ENCODE measurements at places on chromosomes 13 and 19.

DNA sequence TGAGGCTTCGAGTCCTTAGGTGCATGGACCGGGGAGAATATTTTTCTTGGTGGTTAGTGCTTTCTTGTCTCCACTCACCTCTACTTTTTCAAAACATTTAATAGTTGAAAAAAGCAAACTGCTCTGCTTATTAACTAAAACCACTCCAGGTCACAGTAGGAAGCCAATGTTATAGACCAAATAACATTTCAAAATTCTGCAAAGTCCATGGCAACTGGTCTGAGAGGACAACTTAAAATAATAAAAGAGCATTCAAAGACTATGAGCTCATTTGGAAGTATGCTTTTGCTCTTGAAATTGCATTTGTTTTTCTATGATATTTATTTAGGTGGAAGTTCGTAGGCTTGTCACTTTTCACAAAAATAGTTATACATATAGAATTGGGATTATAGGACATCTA lies 483.0 kb downstream of the DCT start:
- H3K27ac ChIP-seq = no peak overlapping the region
- no peak for DNase-seq
- H3K36me3 ChIP-seq = no peaks in the 10 kb centered on the region

GRCh38 chr13:21579754-21580316 lies 24.1 kb downstream of the MICU2 start:
- peaks cover 23% of the 10 kb centered on the region for H3K4me1 ChIP-seq
- no peak overlapping the region for H3K4me3 ChIP-seq
- no peaks in the 10 kb centered on the region for H3K36me3 ChIP-seq
- no peak for DNase-seq
- H3K27me3 ChIP-seq = no peaks in the 10 kb centered on the region

DNA sequence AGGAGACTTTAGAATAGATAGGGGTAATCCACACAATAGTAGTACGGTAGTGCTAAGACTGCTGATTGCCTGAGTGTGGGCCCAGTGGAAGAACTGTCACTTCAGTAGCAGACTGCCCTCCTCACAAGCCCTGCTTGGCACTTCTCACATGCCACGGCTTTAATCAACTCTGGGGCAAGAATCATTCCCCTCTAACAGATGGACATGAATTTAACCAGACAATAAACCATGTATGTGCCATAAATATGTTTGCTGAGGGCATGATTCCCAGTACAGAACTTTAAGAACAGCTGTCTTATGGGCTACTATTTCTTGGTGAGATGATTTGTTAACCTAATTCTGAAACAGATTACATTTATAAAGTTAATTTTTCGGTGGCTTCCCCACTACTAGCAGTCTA lies 22.0 kb downstream of the DPY19L3 start:
- no peaks in the 10 kb centered on the region for H3K4me1 ChIP-seq
- H3K27ac ChIP-seq = no peak overlapping the region
- H3K36me3 ChIP-seq = no peaks in the 10 kb centered on the region
- H3K4me3 ChIP-seq = no peak overlapping the region
- DNase-seq = no peak

- H3K36me3 ChIP-seq = no peaks in the 10 kb centered on the region
- no peak overlapping the region for H3K27ac ChIP-seq
- H3K4me1 ChIP-seq = no peaks in the 10 kb centered on the region
- DNase-seq = no peak
Measured at GRCh38 chr13:99126821-99127220, 73.8 kb upstream of the UBAC2 start.

GRCh38 chr19:24081056-24081455 lies 5.9 kb upstream of the ZNF254 start:
- H3K4me3 ChIP-seq = no peak overlapping the region
- H3K4me1 ChIP-seq = no peaks in the 10 kb centered on the region
- no peak overlapping the region for H3K27ac ChIP-seq
- H3K36me3 ChIP-seq = peaks cover 2% of the 10 kb centered on the region

- no peak for DNase-seq
- H3K4me1 ChIP-seq = no peaks in the 10 kb centered on the region
- H3K36me3 ChIP-seq = no peaks in the 10 kb centered on the region
- H3K27ac ChIP-seq = no peak overlapping the region
- no peak overlapping the region for H3K4me3 ChIP-seq
- H3K27me3 ChIP-seq = peaks cover 26% of the 10 kb centered on the region
Measured at GRCh38 chr13:111973605-111974340, 93.2 kb upstream of the SOX1 start.

GRCh38 chr19:58519087-58519354 lies 589 bp downstream of the ZBTB45 start:
- peak overlapping the region; percentile 92 for H3K27ac ChIP-seq
- peak overlapping the region; percentile 88 for H3K4me3 ChIP-seq
- no peaks in the 10 kb centered on the region for H3K27me3 ChIP-seq
- H3K36me3 ChIP-seq = peaks cover 16% of the 10 kb centered on the region

- no peak overlapping the region for H3K27ac ChIP-seq
- H3K27me3 ChIP-seq = peaks cover 6% of the 10 kb centered on the region
- no peak overlapping the region for H3K4me3 ChIP-seq
Measured at GRCh38 chr13:32911506-32911905, 104.7 kb upstream of the KL start.

- H3K4me1 ChIP-seq = no peaks in the 10 kb centered on the region
- H3K27ac ChIP-seq = no peak overlapping the region
- H3K4me3 ChIP-seq = no peak overlapping the region
- DNase-seq = no peak
- no peaks in the 10 kb centered on the region for H3K36me3 ChIP-seq
Measured at GRCh38 chr19:47003611-47004465, 15.8 kb upstream of the NPAS1 start.

GRCh38 chr19:55691561-55692481 lies 16.8 kb downstream of the EPN1 start:
- peaks cover 14% of the 10 kb centered on the region for H3K4me1 ChIP-seq
- no peak overlapping the region for H3K4me3 ChIP-seq
- peaks cover 78% of the 10 kb centered on the region for H3K36me3 ChIP-seq
- DNase-seq = no peak
- H3K27ac ChIP-seq = no peak overlapping the region
- no peaks in the 10 kb centered on the region for H3K27me3 ChIP-seq

DNA sequence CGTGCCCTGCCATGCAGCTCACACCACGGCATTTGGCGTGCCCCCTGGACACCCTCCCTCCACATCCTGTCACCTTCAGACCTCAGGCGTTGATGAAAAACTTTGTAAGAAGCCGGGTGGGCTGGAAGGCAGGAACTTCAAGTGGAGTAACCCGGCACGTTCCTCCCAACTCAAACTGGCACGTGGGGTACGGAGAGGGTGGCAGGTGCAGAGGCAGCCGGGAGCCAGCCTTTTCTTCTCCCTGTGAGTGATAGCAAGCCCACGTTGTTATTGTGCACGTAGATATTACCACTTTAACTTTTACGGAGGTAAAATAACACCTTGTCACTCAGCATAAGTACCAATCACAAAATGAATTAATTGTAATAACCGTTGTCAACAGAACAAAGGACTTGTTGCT lies 198.0 kb downstream of the ZNF536 start:
- peaks cover 6% of the 10 kb centered on the region for H3K27me3 ChIP-seq
- H3K4me3 ChIP-seq = no peak overlapping the region
- H3K36me3 ChIP-seq = no peaks in the 10 kb centered on the region
- no peaks in the 10 kb centered on the region for H3K4me1 ChIP-seq
- H3K27ac ChIP-seq = no peak overlapping the region

DNA sequence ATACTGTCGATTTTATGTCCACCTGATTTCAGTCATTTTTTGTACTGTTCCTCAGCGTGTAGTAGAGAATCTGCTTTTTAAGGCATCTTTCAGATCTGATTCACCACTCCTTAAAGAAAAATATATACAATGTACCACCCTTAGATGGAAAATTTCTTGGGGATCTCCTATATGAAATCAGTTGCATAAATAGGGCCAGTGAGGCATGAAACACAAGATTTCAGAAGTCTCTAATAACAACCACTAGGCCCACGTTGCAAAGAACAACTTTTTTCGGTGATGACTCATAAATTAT lies 1.4 kb downstream of the USP12 start:
- DNase-seq = no peak
- peak overlapping the region; percentile 60 for H3K4me3 ChIP-seq
- peak overlapping the region; percentile 69 for H3K27ac ChIP-seq

- H3K4me1 ChIP-seq = no peaks in the 10 kb centered on the region
- no peak overlapping the region for H3K4me3 ChIP-seq
- H3K27me3 ChIP-seq = no peaks in the 10 kb centered on the region
Measured at GRCh38 chr13:101408154-101408553, 8.2 kb downstream of the NALCN start.

DNA sequence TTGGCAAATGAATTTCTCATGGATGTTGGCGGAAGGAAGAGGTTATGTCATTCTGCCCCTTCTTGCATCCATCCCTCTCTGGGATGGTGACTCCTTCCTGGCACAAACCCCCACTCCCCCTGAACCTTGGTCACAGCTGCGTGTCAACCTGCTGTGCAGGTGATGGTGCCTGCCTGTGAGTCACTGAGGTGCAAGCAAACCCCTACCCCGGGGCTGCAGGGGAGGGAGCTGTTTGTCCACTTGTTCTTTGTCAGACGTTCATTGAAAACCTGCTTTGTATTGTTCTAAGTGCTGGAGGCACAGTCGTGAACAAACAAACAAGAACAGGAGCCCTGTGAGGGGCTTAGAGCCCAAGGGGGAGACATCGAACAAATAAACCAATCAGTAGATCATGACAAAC lies 2.0 kb upstream of the GAPDHS start:
- no peaks in the 10 kb centered on the region for H3K36me3 ChIP-seq
- DNase-seq = no peak
- peaks cover 15% of the 10 kb centered on the region for H3K4me1 ChIP-seq
- H3K27ac ChIP-seq = no peak overlapping the region
- peaks cover 67% of the 10 kb centered on the region for H3K27me3 ChIP-seq

- no peaks in the 10 kb centered on the region for H3K27me3 ChIP-seq
- no peak overlapping the region for H3K27ac ChIP-seq
- H3K36me3 ChIP-seq = no peaks in the 10 kb centered on the region
- H3K4me3 ChIP-seq = no peak overlapping the region
- H3K4me1 ChIP-seq = no peaks in the 10 kb centered on the region
Measured at GRCh38 chr13:97495678-97496077, 61.7 kb downstream of the RAP2A start.

DNA sequence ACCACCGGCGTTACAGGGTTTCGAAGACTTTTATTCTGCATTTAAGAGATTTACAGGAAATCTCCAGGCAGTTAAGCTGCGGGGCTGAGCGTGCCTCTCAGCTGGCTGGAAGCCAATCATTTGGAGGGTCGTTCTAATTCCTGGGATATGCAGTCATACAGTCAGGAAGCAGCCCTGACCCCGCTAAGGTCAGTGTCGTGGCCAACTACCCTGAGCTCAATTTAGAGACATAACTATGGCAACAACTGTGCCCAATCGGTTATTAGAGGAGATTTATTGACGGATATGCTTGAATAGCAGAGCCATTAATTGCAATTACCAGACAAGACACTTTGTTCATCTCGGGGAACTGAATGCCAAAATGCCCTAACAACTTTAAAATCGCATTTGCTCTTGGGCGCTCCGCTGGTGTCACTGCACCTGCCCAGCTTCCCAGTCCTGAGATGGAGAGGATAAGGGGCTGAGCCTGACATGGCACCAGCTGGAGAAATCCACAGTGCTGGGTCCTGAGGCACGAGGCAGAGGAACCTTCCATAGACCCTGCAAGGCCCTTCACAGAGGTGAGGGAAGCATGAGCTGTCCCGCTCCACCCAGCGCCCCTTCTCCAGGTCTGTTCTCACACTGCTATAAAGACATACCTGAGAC lies 15.1 kb upstream of the ZNF507 start:
- peaks cover 18% of the 10 kb centered on the region for H3K27me3 ChIP-seq
- no peaks in the 10 kb centered on the region for H3K36me3 ChIP-seq
- no peaks in the 10 kb centered on the region for H3K4me1 ChIP-seq
- no peak overlapping the region for H3K27ac ChIP-seq
- no peak for DNase-seq
- no peak overlapping the region for H3K4me3 ChIP-seq

GRCh38 chr19:2488405-2488941 lies 12.5 kb downstream of the GADD45B start:
- H3K4me1 ChIP-seq = peaks cover 10% of the 10 kb centered on the region
- H3K27ac ChIP-seq = no peak overlapping the region
- no peaks in the 10 kb centered on the region for H3K36me3 ChIP-seq
- H3K4me3 ChIP-seq = peak overlapping the region; percentile 60

- H3K4me1 ChIP-seq = no peaks in the 10 kb centered on the region
- H3K27ac ChIP-seq = no peak within 1 kb of the TSS
- no peak within 1 kb of the TSS for H3K4me3 ChIP-seq
- DNase-seq = no peak
Measured at GRCh38 chr19:35328851-35329285, at the start of gene CD22. Gene CD22 (plus strand): TSS chr19:35329187. CDS start chr19:35332041, 2,854 bp downstream.

DNA sequence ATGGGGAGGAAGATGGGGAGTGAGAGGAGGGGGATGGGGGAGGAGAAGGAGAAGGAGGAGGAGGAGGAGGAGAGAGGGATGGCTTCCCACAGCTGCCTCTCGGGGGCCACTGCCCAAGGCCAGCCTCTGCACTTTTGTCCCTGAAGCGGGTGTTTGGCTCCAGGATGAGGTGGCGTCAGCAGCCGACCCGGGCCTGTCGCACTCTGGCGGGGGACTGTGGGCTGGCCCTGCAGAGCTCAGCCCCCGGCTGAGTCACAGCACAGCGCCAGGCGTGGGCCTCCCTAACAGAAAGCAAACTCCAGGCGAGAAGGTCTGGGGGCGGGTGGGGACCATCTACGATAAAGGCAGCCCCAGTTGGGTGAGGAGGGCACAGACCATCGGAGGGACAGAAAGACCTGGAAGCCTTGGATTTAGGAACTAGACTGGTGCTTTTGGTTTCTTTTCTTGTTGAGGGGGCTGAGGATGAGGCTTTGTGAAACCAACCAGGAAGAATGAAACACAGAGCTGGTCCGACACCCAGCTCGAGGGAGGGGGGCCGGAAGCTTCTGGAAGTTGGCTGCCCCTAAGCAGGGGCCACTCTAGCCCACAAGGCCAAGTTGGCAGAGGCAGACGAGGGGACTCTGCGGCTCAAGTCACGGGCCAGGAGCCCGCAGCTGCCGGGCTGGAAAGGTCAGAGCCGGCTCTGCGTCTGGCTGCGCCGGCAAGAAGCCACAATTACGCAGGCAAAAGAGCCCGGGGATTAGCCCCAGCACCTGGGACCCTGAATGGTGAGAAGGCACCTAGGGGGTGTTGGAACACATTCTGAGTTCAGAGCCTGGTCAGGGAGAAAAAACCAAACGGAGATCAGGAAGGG lies 18.2 kb downstream of the LSM4 start:
- H3K27me3 ChIP-seq = no peaks in the 10 kb centered on the region
- DNase-seq = peak; percentile 79
- H3K4me3 ChIP-seq = peak overlapping the region; percentile 66
- H3K36me3 ChIP-seq = peaks cover 30% of the 10 kb centered on the region
- peak overlapping the region; percentile 96 for H3K27ac ChIP-seq

GRCh38 chr19:34430738-34431625 lies 2.8 kb downstream of the UBA2 start:
- H3K27me3 ChIP-seq = no peaks in the 10 kb centered on the region
- peaks cover 27% of the 10 kb centered on the region for H3K4me1 ChIP-seq
- no peak overlapping the region for H3K27ac ChIP-seq

- H3K4me1 ChIP-seq = peaks cover 69% of the 10 kb centered on the region
- H3K27ac ChIP-seq = no peak overlapping the region
- H3K36me3 ChIP-seq = peaks cover 49% of the 10 kb centered on the region
- H3K4me3 ChIP-seq = no peak overlapping the region
Measured at GRCh38 chr19:55678121-55678671, 3.2 kb downstream of the EPN1 start.
